ENCODE measurements at places on chromosomes 7 and 10.

DNA sequence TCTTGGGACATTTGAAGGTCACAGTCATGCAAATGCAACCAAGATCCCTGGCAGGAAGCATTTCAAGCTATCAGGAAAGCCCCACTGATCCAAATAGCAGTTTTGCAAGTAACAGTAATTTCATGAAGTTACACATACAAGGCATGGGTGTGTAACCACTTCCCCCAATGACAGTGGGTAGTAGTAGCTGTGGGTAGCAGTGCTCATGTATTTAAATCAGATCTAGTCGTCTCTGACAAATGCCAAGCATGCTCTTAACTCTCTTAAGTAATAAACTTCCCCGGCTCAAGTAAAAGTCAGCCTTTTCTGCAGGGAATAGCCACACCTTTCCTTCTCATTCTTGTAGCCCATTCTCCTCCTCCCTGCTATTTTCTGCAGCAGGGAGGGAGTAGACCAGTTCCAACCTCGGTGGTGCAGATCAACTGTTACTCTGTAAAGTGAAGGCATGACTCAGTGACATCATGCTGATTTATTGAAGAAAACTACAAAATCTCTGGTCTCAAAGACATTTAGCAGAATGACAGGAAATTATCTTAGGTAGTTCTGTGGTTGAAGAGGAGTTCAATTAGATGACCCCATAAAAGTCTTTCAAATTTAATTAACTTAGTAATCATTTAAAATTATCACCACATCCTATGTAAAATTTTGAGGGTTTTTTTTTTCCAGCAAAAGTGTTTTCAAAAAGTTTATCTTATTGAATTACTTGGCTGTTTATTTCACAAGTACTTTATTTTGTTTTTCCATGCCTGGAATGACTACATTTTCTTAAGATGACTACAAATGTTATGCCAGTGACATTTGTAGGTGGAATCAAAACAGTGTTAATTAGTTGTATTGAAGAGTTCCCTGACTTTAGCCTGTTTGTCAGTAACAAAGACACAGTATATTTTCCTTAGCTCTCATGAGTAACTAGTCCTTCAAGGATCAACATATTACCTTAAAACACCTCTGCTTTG lies 568.3 kb downstream of the INHBA start:
- H3K36me3 ChIP-seq: no peaks in the 10 kb centered on the region
- DNase-seq: peak; percentile 8
- no peak overlapping the region for H3K27ac ChIP-seq
- no peak overlapping the region for H3K4me3 ChIP-seq
- H3K27me3 ChIP-seq: no peaks in the 10 kb centered on the region

GRCh38 chr7:121139427-121139826 lies 150.9 kb downstream of the CPED1 start:
- no peak overlapping the region for H3K27ac ChIP-seq
- H3K4me3 ChIP-seq: no peak overlapping the region
- DNase-seq: peak; percentile 11
- no peaks in the 10 kb centered on the region for H3K36me3 ChIP-seq
- H3K27me3 ChIP-seq: no peaks in the 10 kb centered on the region
- H3K4me1 ChIP-seq: no peaks in the 10 kb centered on the region

DNA sequence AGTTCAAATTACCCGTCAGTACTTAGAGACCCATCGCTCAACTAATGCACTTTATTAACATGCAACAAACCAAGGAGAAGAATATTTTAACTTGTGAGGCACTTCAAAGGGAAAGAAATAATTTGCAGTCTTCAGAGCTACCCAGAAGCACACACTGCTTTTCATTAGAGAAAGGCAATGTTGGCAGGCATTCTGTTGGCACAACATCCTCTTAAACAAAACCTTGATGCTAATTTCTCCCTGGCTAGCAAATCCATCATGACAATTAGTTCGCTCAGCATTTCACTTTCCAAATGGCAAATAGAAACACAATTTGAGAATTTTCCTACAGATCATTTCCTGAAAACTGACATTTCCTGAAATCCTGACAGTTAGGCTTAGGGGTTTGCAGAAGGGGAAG lies 155.6 kb upstream of the FAM13C start:
- no peak overlapping the region for H3K4me3 ChIP-seq
- H3K27ac ChIP-seq: no peak overlapping the region
- H3K4me1 ChIP-seq: no peaks in the 10 kb centered on the region
- no peaks in the 10 kb centered on the region for H3K27me3 ChIP-seq
- DNase-seq: no peak

DNA sequence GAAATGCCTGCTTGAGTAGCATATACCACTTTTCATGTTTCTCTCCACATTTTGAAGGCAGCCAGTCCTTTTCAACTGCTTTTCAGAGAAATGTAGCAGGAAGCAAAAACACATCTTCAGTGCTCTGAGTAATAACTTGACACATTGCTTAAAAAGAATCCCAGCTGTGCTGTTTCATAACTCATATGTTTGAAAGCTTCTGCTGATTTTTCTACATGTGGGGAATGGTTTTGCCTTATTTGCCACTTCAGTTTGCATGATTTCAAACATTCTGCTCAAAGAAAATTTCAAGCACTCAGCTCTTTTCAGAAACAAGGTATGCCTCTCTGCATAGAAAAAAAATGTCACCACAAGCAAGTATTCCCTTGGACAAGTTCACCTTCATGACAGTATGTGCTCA lies 732.8 kb downstream of the POM121L12 start:
- no peaks in the 10 kb centered on the region for H3K27me3 ChIP-seq
- no peak overlapping the region for H3K27ac ChIP-seq
- DNase-seq: no peak
- no peak overlapping the region for H3K4me3 ChIP-seq
- no peaks in the 10 kb centered on the region for H3K36me3 ChIP-seq

- no peaks in the 10 kb centered on the region for H3K27me3 ChIP-seq
- DNase-seq: peak; percentile 76
- H3K36me3 ChIP-seq: no peaks in the 10 kb centered on the region
- H3K27ac ChIP-seq: peak overlapping the region; percentile 36
These were observed 210.9 kb downstream of the INHBA start for GRCh38 chr7:41491883-41492471.

GRCh38 chr10:104331208-104331838 lies 6.9 kb downstream of the ITPRIP start:
- H3K4me1 ChIP-seq: peaks cover 76% of the 10 kb centered on the region
- no peaks in the 10 kb centered on the region for H3K27me3 ChIP-seq
- DNase-seq: peak; percentile 70
- H3K36me3 ChIP-seq: no peaks in the 10 kb centered on the region
- H3K27ac ChIP-seq: peak overlapping the region; percentile 84
- H3K4me3 ChIP-seq: no peak overlapping the region

DNA sequence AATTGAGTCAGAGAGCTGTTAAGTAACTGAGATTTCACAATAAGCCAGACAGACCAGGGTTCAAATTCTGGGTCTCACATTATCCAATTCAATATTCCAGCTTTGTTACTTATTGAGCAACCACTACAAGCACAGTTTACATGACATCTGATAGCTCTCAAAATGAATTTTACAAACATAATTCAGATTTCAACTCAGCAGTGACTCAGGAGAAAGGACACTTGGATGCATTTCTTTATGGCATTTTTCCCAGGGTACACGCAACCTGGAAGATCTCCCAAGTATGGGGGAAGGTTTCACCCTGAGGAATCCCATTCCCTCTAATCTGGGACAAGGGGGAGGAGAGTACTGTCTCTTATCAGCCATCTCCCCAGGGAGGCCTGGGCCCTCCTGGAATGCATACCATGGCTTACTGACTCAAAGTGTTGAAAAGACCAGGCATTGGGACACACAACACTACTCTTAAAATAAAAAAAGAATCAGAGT lies 102.4 kb downstream of the CFTR start:
- H3K27ac ChIP-seq: peak overlapping the region; percentile 78
- no peak overlapping the region for H3K4me3 ChIP-seq
- DNase-seq: peak; percentile 99

- H3K4me1 ChIP-seq: no peaks in the 10 kb centered on the region
- H3K4me3 ChIP-seq: no peak overlapping the region
- H3K36me3 ChIP-seq: no peaks in the 10 kb centered on the region
- no peaks in the 10 kb centered on the region for H3K27me3 ChIP-seq
These were observed 55.4 kb upstream of the LMTK2 start for GRCh38 chr7:98051118-98051744.

GRCh38 chr7:74479961-74480829 lies 26.5 kb downstream of the GTF2IRD1 start:
- H3K4me1 ChIP-seq: peaks cover 56% of the 10 kb centered on the region
- no peaks in the 10 kb centered on the region for H3K36me3 ChIP-seq
- H3K27me3 ChIP-seq: no peaks in the 10 kb centered on the region
- peak overlapping the region; percentile 97 for H3K27ac ChIP-seq
- peak; percentile 96 for DNase-seq

DNA sequence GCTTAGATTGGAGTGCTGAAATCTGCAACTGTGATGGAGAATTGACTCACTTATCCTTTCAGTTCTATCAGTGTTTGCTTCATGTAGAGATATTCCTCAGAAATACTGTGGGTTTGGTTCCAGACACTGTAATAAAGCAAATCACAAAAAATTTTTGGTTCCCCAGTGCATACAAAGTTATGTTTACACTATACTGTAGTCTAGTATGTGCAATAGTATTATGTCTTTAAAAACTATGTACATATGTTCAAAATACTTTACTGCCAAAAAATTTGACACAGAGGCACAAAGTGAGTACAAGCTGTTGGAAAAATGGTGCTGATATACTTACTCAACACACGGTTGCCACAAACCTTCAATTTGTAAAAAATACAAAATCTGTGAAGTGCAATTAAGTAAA lies 112.5 kb downstream of the EPC1 start:
- H3K27me3 ChIP-seq: no peaks in the 10 kb centered on the region
- no peak for DNase-seq
- no peaks in the 10 kb centered on the region for H3K36me3 ChIP-seq
- H3K4me3 ChIP-seq: no peak overlapping the region
- no peaks in the 10 kb centered on the region for H3K4me1 ChIP-seq

DNA sequence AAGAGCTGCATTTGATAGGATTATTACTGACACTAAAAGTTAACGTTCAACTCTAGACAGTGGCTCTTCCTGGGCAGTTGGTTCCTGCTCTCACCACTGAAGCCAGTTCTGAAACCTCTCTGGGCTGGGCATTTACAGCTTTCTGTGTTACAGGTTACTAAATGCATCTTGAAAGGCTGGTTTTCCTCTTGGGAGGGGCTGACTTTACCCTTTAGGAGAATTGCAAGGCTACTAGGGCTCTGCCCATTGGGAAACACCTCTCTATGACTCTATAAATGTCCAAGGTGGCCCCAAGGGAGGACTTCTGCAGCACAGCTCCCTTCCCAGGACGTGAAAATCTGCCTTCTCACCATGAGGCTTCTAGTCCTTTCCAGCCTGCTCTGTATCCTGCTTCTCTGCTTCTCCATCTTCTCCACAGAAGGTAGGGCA lies at the start of gene GPR15LG:
Gene GPR15LG, plus strand, starts transcription at position 301 of the 429 bp plus-strand sequence. Its CDS starts 51 bp downstream, at position 352.
- no peaks in the 10 kb centered on the region for H3K4me1 ChIP-seq
- no peak for DNase-seq
- H3K36me3 ChIP-seq: no peaks in the 10 kb centered on the region
- H3K27me3 ChIP-seq: no peaks in the 10 kb centered on the region

DNA sequence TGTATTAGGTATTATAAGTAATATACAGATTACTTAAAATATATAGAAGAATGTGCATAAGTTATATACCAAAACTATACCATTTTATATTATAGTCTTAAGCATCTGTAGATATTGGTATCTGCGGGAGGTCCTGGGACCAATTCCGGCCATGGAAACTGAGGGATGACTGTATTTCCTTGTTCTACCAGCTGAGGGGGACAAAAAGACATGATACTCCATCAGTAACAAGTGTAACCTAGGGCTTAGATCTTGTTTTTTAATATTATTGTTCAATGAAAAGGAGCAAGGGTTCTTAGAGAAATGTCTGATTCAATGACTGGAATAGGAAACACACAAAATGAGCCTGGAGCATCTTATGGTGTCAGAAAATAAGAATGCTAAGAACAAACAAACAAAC lies 752.5 kb downstream of the CCSER2 start:
- no peaks in the 10 kb centered on the region for H3K36me3 ChIP-seq
- no peaks in the 10 kb centered on the region for H3K27me3 ChIP-seq
- H3K4me3 ChIP-seq: no peak overlapping the region
- H3K4me1 ChIP-seq: no peaks in the 10 kb centered on the region
- H3K27ac ChIP-seq: no peak overlapping the region

DNA sequence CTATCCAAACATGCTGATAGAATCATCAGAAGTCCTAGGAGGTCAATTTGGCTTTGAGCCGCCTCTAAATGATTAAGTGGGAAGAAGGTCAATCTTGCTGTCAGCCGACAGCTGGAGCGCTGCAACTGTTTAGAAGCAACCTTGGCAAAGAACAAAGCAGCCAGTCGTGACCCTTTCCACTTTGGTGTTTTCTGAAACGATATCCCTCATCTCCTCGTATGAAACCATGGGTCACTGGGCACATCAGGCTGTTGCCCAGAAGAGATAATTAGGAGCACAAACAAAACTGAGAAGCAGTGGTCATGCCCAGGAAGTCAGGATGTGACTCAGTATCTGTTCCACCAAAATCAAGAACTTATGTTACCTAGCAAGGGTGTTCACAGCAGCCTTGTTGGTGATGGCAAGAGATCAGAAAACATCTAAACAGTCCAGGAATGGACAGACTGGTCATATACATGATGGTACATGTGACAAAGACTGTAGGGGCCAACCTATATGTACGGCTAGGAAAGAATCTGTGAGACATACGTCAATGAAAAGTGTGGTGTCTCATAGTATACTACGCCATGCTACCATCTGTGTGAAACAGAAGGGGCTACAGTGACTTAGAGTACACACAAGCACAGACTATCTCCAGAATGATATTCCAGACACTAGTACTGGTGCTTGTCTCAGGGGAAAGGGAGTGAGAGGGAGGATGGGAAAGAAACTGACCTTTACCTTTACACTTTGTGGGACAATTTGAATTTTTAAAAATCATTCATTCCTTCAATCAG lies 22.4 kb downstream of the STN1 start:
- DNase-seq: no peak
- no peaks in the 10 kb centered on the region for H3K4me1 ChIP-seq
- H3K27ac ChIP-seq: no peak overlapping the region
- H3K36me3 ChIP-seq: peaks cover 33% of the 10 kb centered on the region
- H3K4me3 ChIP-seq: no peak overlapping the region

GRCh38 chr10:126068322-126068721 lies 172.0 kb downstream of the FANK1 start:
- no peaks in the 10 kb centered on the region for H3K36me3 ChIP-seq
- no peak overlapping the region for H3K4me3 ChIP-seq
- no peaks in the 10 kb centered on the region for H3K27me3 ChIP-seq
- H3K4me1 ChIP-seq: no peaks in the 10 kb centered on the region
- H3K27ac ChIP-seq: no peak overlapping the region

GRCh38 chr10:71804077-71804476 lies 30.8 kb upstream of the VSIR start:
- no peak overlapping the region for H3K27ac ChIP-seq
- H3K27me3 ChIP-seq: peaks cover 22% of the 10 kb centered on the region
- H3K4me3 ChIP-seq: no peak overlapping the region
- DNase-seq: no peak
- no peaks in the 10 kb centered on the region for H3K36me3 ChIP-seq

DNA sequence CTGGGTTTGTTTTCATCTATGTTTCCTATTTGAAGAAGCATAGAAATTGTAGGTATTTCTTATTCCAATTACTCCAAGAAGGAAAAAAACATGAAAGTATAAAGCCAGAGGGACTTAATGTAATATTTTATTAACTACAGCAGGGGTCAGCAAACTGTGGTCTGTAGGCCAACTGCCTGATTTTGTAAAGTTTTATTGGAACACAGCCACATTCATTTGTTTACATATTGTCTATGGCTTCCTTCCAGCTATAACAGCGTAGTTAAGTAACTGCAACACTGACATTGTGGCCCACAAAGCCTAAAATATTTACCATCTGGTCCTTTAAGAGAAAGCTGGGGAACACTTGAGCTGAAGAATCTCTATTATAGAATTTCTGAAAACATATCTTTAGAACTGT lies 306.2 kb downstream of the BICC1 start:
- H3K27me3 ChIP-seq: no peaks in the 10 kb centered on the region
- no peak overlapping the region for H3K27ac ChIP-seq
- no peak overlapping the region for H3K4me3 ChIP-seq
- H3K36me3 ChIP-seq: no peaks in the 10 kb centered on the region
- DNase-seq: no peak
- H3K4me1 ChIP-seq: peaks cover 33% of the 10 kb centered on the region

All from cardiac muscle cell (in vitro differentiated cells and primary cell).